H1 (cell line): ENCODE measurements at places on chromosomes 12 and 14. TPM values are rescaled to one million over a fixed set of nuclear protein-coding genes. Genes with fewer than 3 reads are reported as not detected.

SLC22A17 gene
- 39.4 and 43.0 TPM in 2 replicates for total RNA-seq

HOXC9 gene
- not detected in 2 replicates for total RNA-seq

RPGRIP1 gene
- total RNA-seq = 0.63 and 0.65 TPM in 2 replicates

RTL1 gene
- not detected in 2 replicates for total RNA-seq

HOXC11 gene
- total RNA-seq = not detected in 2 replicates

HCAR2 gene
- total RNA-seq = not detected in 2 replicates

SERPINA10 gene
- not detected in 2 replicates for total RNA-seq

P3H3 gene
- total RNA-seq = 42.4 and 43.5 TPM in 2 replicates

- no peaks in the 10 kb centered on the region for H3K36me3 ChIP-seq
- H3K27me3 ChIP-seq = no peaks in the 10 kb centered on the region
- no peak for DNase-seq
- H3K4me1 ChIP-seq = no peaks in the 10 kb centered on the region
- H3K27ac ChIP-seq = no peak overlapping the region
These were observed 14.4 kb downstream of the ART4 start for GRCh38 chr12:14828892-14829291.

- peaks cover 2% of the 10 kb centered on the region; the same call in 1 of the 2 replicates for H3K4me1 ChIP-seq
- no peak for DNase-seq
- no peaks in the 10 kb centered on the region for H3K36me3 ChIP-seq
- no peak overlapping the region for H3K4me3 ChIP-seq
- no peaks in the 10 kb centered on the region for H3K27me3 ChIP-seq
These were observed 161.2 kb downstream of the TMX1 start for GRCh38 chr14:51401272-51401671.

DNA sequence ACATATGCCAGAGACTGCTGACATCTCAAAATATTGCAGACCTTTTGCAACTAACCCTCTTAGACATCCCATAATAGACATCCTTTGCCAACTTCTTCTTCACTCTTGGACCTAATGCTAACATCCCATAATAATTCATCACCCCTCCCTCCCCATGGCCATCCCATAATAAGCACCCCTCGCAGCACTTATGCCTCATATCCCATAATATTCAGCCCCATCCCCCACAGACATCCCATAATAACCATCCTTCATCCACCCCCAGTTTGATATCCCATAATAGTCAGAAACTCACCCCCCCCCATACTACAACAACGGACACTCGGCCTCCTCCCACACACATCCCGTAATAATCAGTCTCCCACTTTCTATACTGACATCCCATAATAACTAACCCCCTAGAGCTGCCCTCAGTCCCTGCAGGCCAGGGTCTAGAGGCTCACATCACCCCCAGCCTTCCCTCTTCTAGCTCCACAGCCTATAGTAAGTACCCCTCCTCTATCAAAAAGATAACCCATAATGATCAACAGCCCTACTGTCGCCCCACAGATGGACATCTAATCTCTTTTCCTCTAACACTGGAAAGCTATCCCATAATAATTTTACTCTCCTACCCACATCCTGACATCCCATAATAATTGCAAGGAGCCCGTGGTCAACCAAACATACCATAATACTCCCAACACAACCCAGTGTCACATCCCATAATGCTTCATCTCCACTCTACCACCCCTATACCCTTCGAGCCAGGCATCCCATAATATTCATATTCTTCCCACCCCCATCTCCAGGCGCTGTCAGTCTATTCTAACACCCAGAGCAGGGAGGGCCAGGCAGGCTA, 792 bp upstream of the CHD4 start:
- DNase-seq = no peak
- H3K36me3 ChIP-seq = peaks cover 5% of the 10 kb centered on the region; the same call in 1 of the 2 replicates
- H3K4me3 ChIP-seq = no peak overlapping the region
- H3K4me1 ChIP-seq = peaks cover 19% of the 10 kb centered on the region
- H3K27me3 ChIP-seq = no peaks in the 10 kb centered on the region

GRCh38 chr12:2691006-2691344, 103.8 kb upstream of the FKBP4 start:
- no peak for DNase-seq
- H3K27ac ChIP-seq = no peak overlapping the region
- no peaks in the 10 kb centered on the region for H3K36me3 ChIP-seq
- H3K4me3 ChIP-seq = peak overlapping the region; percentile 54

- H3K27me3 ChIP-seq = no peaks in the 10 kb centered on the region
- H3K4me1 ChIP-seq = peaks cover 14% of the 10 kb centered on the region
- no peak overlapping the region for H3K4me3 ChIP-seq
- no peaks in the 10 kb centered on the region for H3K36me3 ChIP-seq
These were observed 58.9 kb upstream of the SRSF5 start for GRCh38 chr14:69708049-69708448.

GRCh38 chr12:59282999-59283398, 312.8 kb upstream of the SLC16A7 start:
- H3K27me3 ChIP-seq = no peaks in the 10 kb centered on the region
- no peak for DNase-seq
- no peaks in the 10 kb centered on the region for H3K36me3 ChIP-seq
- no peak overlapping the region for H3K4me3 ChIP-seq
- no peak overlapping the region for H3K27ac ChIP-seq

GRCh38 chr14:73176685-73177084, 40.4 kb downstream of the PSEN1 start:
- peaks cover 2% of the 10 kb centered on the region; the same call in 1 of the 2 replicates for H3K36me3 ChIP-seq
- H3K27ac ChIP-seq = no peak overlapping the region
- DNase-seq = no peak
- no peaks in the 10 kb centered on the region for H3K4me1 ChIP-seq

- no peaks in the 10 kb centered on the region for H3K36me3 ChIP-seq
- DNase-seq = no peak
- peak overlapping the region; percentile 49 for H3K27ac ChIP-seq
- H3K27me3 ChIP-seq = no peaks in the 10 kb centered on the region
- H3K4me3 ChIP-seq = peak overlapping the region; percentile 55
- peaks cover 14% of the 10 kb centered on the region; the same call in 1 of the 2 replicates for H3K4me1 ChIP-seq
These were observed 25.7 kb downstream of the KLRK1 start for GRCh38 chr12:10363914-10364814.

GRCh38 chr12:91367234-91367849, 184.7 kb upstream of the DCN start:
- DNase-seq = no peak
- no peaks in the 10 kb centered on the region for H3K27me3 ChIP-seq
- H3K4me3 ChIP-seq = no peak overlapping the region
- peaks cover 6% of the 10 kb centered on the region; the same call in 1 of the 2 replicates for H3K4me1 ChIP-seq
- no peaks in the 10 kb centered on the region for H3K36me3 ChIP-seq
- no peak overlapping the region for H3K27ac ChIP-seq

DNA sequence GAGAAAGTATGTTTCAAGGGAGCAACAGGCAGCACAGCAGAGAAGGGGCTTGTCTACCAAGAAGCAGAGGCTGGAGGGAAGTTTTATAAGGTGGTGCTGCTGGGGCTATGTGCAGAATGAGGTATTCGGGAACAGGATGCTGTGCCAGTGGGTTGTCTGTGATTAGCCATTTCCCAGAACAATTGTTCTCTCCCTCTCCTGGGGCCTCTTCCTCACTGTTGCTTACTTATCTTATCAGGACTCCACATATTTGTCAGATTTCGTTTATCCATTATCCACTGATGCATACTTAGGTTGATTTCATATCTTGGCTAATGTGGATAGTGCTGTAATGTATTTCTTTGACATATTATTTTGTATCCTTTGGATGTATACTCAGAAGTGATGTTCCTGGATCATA, 195.1 kb upstream of the RTL1 start:
- H3K36me3 ChIP-seq = no peaks in the 10 kb centered on the region
- H3K4me3 ChIP-seq = no peak overlapping the region
- no peak for DNase-seq
- H3K27ac ChIP-seq = no peak overlapping the region

DNA sequence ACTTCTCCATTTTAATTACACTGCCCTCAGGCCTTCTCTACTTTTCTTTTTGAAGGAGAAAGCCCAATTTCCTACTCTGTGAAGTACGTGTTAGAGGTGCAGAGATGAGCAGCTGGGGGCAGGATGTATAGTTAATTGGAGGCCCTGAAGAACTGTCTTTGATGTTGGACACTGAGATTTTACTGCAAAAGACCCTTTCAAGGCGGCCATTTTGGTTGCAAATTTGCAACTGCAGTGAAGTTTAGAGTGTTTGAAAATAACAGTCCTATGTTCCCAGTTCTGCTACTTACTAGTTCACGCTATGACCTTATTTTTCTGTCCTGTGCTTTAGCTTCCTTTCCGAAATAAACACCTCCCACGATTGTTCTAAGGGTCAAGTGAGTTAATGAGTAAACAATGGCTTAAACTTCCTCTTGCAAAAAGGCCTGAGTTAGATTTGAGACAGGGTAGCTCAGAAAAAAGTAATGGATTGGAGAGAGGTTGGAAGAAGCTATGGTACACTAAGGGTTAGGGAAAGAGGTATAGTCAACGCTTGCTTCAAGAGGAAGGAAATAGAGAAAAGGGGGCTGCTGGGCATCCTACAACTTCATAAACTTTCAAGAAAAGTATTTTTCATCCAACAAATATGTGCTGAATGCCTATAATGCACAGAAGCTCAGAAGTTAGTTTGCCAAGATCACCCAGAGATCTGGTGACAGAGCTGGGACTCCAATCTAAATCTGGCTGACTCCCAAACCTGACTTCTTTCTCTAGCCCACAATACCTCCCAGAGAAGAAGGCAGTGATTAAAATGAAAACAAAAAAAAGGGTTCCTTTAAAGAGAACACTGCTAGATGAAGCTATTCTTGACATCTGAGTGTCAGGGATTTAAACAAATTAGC, 26.4 kb upstream of the DICER1 start:
- H3K4me1 ChIP-seq = no peaks in the 10 kb centered on the region; the same call in 1 of the 2 replicates
- no peaks in the 10 kb centered on the region for H3K36me3 ChIP-seq
- H3K4me3 ChIP-seq = no peak overlapping the region
- no peak overlapping the region for H3K27ac ChIP-seq

DNA sequence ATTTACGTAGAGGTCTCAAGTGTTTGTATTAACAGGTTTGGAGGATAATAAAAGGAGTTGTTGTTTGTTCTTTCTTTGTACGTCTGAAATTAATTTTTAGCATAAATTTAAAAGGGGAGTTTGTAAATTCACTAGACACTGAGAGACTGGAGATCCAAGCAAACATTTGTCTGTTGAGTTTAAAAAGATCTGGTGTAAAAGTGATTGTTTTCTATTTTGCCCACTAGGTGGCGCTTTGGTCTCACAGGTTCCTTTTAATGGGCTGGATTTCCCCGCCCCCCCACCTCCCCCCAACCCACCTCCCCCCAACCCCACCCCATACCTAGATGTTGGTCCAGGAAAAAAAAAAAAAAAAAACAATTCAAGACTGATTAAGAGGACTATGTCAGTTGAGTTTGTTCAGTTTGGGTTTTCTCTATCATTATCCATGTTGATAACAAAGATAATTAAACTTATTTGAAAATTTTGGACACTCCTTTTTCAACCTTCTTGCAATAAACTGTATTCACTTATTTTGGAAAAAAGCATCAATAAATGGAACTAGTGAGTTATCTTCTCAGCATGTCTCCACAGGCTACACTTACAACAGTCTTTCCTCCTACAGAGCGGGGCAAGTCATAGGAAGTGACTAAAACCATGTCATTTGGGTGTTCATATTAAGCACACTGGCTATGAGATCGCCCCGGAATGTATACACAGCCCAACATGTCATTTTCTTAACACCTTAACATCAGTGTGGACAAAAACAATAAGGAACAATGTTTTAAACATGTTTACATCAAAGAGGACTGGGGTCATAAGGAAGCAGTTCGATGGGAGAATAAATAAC, 841.1 kb downstream of the NRXN3 start:
- no peak overlapping the region for H3K27ac ChIP-seq
- no peaks in the 10 kb centered on the region for H3K36me3 ChIP-seq
- H3K4me1 ChIP-seq = no peaks in the 10 kb centered on the region
- no peak overlapping the region for H3K4me3 ChIP-seq
- H3K27me3 ChIP-seq = no peaks in the 10 kb centered on the region; the same call in 1 of the 2 replicates

DNA sequence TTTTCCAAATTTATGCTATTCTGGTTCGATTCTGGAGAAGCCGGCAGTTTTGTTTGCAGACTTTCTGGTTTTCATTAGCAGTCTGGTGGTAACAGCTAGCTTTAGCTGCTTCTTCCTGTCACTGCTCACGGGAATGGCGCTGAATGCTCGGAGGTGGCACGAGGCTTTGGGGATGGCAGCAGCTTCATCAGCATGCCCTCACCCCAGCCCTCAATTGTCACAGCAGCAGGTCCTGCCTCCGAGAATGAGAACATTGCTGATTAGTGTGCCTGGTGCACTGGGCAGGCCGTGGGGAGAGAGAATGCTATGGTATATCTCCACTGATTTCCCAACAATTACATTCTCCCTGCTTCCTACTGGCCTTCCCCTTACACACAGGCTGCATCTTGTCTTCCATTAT, 73.6 kb downstream of the SAMD4A start:
- no peak overlapping the region for H3K4me3 ChIP-seq
- H3K27me3 ChIP-seq = no peaks in the 10 kb centered on the region
- DNase-seq = no peak
